Stromal cell of bone marrow (primary cell): ENCODE measurements at places on chromosomes 7 and 10.
A peak's percentile ranks its signal among the peaks of the same experiment; 100 is the strongest.

GRCh38 chr7:16071246-16071857, 350.0 kb downstream of the CRPPA start:
- DNase-seq: peak; percentile 62

DNA sequence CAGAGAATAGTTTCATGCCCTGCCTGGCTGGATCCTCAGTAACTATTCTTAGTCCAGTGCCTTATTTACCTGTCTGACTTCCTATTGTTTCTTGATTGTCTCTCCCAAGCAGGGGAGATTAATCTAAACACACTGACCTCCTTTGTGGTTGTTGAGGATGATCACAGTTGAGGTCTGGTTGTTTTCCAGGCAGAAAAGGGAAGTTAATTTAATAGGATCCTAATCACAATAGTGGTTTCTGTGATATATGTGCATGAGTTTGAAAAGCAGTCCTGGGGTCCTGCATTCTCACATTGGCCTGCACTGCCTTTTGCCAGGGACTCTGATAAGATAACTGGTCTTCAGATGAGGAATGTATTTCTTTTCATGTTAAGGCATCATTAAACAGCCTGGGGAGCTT, 130.1 kb downstream of the SND1 start:
- DNase-seq: no peak

DNA sequence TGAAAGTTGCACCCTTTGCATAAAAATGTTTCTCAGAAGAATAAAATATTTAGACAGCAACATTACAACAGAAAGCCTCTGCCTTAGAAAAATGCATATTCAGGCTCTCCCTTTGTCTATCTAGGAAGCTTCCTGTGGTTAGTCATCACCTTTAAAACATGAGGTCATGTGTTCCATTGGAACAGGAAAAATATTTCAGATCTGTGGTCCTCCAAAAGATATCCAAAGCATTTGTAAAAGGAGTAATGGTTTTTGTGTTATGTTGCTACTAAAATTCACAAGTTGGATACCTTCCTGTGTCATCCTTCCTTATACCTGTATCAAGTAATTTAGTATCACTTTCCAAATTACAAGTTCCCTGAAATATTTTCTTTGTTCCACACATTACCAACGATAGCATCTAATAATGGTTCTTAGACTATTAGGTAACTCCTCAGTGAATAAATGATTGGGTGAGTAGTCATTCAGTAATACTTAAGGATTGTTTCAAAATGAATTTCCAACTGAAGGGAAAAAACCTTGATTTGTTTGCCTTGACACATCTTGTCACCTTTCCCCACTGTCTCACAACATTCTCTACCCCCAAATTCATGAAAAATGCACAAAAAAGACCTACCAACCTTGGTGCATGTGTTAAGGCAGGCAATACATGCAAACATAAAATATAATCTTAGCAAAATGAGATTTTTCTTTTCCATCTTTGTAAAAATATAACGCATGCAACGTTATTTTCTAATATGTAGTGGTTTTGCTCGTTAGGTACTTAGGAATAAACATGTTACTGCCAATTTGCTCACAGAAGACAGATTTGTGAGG, 19.7 kb upstream of the RHOBTB1 start:
- DNase-seq: no peak

DNA sequence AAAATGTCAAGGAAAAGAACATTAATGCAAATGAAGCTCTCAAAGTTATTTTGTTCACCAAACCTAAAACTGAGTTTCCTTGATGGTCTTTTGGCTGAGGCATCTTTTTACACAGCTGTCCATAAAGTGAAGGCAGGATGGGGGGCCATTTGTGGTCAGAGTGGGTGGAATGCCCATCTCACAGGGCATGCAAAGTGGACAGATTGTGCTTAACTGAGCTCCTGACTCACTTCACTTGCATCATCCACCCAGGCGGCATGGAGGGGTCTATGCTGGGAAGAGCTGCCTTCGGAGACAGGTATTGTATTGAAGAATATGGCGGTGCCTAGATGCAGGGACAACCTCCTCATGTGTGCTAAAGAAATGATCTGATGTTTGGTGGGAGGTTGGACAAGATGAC, 905.3 kb downstream of the KCNMA1 start:
- no peak for DNase-seq

DNA sequence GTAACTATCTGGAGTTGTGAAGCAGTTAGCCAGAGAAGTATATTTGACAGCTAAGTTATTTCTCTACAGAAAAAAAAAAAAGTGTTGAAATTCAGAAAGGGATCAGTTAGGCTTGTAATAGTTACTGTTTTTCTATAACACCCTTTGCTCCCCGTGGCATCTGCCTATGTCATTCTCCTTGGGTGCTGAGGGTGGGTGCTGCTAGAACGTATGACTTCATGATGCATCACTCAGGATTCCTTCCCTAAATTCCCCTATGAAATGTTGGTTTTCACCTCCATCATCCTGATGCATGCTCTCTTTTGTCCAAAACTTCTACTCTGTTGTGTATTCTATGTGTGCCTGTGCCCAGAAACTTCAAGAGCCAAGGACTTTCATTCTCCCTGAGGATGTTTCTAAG, 536.4 kb downstream of the GRM8 start:
- no peak for DNase-seq

- DNase-seq: no peak
Observed at GRCh38 chr10:35780970-35781642, 139.0 kb upstream of the FZD8 start.

GRCh38 chr7:47351233-47352154, 230.4 kb downstream of the TNS3 start:
- no peak for DNase-seq

DNA sequence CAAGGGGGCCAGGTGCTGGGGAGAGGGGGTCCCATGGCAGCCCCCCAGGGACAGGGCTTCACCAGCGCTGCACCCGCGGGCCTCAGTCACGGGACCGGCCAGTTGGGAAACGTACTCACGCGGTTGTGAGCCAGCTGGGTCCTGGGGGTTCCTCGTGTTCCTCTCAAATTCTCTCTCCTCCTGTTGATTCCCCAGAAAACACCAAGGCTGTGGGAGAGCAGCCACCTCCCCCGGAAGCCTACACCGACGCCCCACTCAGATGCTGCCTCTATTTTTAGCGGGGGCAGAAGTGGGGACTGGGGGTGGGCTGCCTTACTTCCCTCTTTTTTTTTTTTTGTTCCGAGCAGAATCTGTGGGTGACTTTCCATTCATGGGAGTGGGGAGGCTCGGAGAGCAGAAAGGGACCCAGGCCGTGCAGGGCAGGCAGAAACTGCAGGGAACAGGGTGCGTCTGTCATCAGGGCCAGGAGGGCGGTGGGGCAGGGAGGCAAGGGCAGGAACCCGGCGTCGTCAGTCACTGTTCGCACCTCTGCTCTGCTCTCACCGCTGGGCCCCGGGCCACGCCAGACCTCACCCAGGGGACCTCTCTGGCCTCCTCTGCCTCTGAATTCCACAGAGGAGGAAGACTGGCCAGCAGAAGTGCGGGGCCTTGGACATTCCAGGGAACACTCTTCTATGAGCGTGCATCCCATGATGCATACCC, 63.1 kb downstream of the CARD11 start:
- DNase-seq: no peak

GRCh38 chr10:5832946-5833345, 19.7 kb upstream of the GDI2 start:
- no peak for DNase-seq

GRCh38 chr7:112782498-112782897, 7.7 kb downstream of the TMEM168 start:
- DNase-seq: no peak
